ENCODE measurements at places on chromosomes 16 and 17.

- ATAC-seq = no peak
Measured at GRCh38 chr17:602436-602835, 112.2 kb downstream of the VPS53 start.

GRCh38 chr16:8853611-8854010 is 15.2 kb downstream of the CARHSP1 start:
- ATAC-seq = no peak

GRCh38 chr17:40841246-40841645 is 18.8 kb upstream of the KRT10 start:
- ATAC-seq = no peak

- ATAC-seq = no peak
Measured at GRCh38 chr16:12971241-12971640, 69.8 kb downstream of the SHISA9 start.

- ATAC-seq = no peak
Measured at GRCh38 chr17:7048968-7049367, 5.1 kb upstream of the SLC16A11 start.

DNA sequence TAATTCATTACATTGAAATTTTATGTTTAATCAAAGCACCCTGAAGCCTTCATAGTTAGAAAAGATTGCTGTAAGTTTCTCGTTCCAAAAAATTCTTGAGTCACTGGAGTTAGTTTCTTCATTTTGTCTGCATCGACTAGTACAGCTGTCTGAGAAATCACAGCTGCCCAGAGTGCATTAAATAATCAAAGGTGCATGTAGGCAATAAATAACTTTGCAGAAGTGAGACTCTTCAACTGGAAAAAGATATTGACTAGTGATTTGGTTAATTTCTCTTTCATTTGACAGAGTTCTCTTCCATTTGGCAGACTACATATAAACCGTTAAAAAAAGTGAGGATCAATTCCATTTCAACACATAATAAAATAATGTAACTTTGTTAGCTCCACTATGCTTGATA is 234.0 kb downstream of the CNTNAP4 start:
- ATAC-seq = no peak

- ATAC-seq = no peak
Measured at GRCh38 chr16:69451166-69451565, 26.7 kb downstream of the CYB5B start.

DNA sequence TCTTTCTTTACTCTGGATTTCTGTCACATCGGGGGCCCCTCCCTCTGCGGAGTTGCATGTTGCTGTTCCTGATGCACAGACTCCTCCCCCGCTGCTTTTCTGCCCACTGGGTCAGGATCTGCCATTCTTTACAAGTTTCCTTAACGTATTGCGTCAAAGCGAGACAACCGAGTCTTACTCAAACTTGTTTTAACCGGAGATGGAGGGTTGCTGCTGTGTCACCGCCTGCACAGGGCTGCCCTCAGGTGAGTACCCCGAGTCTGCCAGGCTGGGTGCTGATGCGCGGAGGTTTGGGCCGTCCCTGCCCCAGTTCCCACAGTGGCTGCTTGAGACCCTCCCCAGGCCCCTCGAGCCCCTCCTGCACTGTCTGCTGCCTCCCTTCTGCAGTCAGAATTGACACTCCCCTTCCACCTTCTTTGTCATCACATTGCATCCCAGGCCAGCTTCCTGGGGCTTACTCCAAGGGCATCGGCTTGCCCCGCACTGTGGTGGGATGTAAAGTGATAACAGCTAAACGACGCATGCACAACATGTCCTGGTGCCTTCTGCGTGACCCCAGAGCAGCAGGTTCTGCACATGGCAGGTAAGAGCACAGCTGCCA is 19.3 kb downstream of the CARHSP1 start:
- ATAC-seq = peak; percentile 18

- ATAC-seq = peak; percentile 94
Measured at GRCh38 chr16:85220125-85220839, 108.0 kb upstream of the CIBAR2 start.

- no peak for ATAC-seq
Measured at GRCh38 chr16:29806099-29806579, at the start of gene MAZ. MAZ (plus strand) TSS chr16:29806529; CDS start chr16:29806702, 173 bp downstream.

DNA sequence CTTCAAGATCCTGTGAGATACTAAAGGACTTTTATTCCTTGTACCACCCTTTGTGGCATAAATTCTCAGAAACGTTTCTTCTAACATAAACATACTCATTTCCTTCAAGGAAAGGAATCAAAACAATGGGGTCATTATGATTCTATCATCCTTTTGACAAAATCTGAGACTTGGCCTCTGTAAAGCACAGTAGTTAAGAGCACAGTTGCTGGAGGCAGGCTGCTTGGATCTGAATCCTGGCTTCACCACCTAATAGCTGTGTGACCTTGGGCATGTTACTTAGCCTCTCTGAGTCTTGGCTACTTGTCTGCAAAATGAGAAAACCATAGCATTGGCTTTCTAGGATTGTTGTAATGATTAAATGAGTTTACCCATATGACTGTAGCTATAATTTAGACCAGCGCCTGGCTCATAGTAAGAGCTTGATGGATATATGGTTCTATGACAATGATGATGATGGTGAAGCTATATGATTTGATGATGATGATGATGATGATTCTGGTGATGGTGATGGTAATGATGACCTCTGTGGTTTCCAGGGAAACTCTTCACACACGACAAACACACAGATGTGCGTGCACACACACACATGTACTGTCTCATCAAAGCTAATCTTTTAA is 6.1 kb upstream of the KRT31 start:
- ATAC-seq = no peak

DNA sequence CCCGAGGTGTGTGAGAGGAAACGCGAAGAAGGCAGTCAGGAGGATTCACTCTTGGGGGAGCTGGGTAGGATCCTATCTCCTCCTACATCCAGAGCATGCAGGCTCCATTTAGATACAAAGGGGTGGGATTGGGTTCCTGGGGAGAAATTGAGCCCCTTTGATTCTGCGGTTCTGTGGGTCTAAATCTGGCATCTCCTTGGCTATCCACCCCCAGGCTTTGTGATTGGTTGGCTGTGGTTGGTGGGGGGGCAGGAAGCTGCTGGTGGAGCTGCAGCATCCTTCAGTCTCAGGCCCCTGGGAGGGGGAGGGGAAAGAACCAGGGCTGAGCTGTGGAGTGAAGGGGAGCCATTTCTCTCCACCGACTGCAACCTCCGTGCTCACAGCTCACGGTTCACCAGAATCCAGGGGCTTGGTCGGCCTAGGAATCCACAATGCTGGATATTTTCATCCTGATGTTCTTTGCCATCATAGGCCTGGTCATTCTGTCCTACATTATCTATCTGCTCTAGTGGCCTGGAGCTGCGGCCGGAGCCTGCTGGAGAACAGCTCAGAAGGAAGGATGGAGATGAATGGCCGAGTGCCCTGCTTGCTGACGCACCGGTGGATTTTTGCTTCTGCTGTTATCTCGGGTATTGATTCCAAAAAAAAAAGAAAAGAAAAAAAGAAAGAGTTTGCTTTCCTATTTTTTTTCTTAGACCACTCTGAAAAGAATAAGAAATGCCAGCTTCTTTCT is at the start of gene LASP1NB:
TSS of gene LASP1NB (plus strand) at position 352 of the 733 bp plus-strand sequence.
- ATAC-seq = peak; percentile 81

- no peak for ATAC-seq
Measured at GRCh38 chr16:86258713-86259112, 251.6 kb upstream of the FOXF1 start.

DNA sequence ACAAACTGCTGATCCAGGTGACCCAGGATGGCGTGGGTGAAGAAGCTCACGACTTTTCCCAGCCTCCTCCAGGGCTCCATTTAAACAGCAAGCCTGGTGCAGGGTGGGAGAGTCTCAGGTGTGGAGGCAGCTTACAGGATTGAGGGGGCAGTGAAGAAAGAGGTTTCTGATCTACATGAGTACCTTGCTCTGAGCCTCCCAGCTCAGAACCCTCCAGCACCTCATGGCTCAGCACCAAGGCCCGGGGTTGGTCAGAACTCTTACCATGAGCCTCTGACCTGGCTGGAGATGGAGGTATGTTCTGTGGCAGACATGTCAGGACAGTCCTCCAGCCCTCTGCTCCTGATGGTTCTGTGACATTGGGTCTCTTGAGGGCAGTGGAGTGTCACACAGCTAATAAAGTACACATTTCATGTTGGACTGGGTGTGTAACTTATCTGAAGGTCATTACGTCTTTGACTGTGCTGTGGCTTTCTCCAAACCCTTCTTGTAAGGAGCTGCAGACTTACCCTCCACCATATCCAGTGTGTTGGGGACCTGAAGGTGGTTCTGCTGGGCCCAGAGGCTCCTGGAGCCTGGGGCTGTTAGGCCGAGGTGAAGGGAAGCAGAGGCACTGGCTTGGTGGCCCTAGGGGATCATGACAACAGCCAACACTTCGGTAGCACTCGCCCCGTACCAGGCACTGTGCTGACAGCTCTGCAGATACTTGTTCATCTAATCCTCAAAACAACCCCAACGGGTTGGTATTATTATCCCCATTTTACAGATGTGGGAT is 3.8 kb upstream of the DCAF7 start:
- no peak for ATAC-seq

DNA sequence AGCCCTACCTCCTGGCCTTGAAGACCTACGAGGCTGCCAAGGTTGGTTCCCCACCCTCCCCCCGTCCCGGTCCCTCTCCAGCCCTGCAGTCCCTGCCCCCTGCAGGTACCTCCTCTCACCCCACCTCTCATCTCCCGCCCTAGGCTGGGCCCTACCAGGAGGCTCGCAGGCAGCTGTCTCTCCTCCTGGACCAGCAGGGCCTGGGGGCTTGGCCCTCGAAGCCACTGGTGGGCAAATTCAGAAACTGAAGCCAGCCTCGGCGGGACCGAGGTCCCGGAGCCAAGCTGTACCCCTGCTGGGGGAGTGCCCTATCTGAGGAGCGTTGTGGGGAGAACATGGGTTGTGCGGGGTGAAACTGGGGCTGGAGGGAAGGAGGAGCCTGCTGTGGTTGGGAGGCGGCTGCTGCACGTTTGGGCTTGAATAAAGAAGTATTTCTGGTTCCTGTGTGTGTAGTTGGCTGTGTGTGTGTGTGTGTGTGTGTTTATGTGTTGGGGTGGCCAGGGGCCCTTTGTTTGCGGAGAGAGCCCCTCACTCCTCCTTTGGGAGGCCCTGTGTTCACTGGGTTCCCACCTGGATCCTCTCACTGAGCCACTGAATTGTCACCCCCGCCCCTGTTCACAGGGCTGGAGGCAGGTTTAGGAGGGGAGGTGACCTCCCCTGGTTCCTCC is 5.9 kb downstream of the ADAD2 start:
- ATAC-seq = no peak

- ATAC-seq = no peak
Measured at GRCh38 chr17:8952191-8952590, 13.3 kb downstream of the PIK3R5 start.

GRCh38 chr16:21083729-21084268 is 66.8 kb downstream of the DNAH3 start:
- ATAC-seq = peak; percentile 97

DNA sequence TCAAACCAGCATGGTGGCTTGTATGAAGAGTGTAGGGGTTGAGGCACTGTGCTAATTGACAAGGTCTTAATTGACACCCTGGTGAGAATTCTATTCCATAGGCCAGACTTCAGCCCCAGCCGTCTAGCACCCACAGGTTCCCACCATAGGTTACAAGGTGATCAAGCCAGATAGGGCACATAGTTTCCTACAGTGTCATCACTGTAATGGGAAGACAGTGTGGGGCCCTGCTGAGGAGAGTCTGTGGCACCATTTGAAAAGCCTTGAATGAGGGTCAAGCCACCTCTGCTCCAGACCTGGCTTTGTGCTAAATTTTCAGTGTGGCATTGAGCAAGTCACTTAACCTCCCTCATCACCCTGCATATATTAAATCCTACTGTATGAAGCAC is 36.2 kb downstream of the YPEL2 start:
- no peak for ATAC-seq

- no peak for ATAC-seq
Measured at GRCh38 chr16:80681436-80681835, 123.0 kb downstream of the CDYL2 start.

GRCh38 chr17:53278466-53278865 is 544.3 kb upstream of the KIF2B start:
- no peak for ATAC-seq

- no peak for ATAC-seq
Measured at GRCh38 chr17:49747632-49748031, 16.3 kb downstream of the FAM117A start.

DNA sequence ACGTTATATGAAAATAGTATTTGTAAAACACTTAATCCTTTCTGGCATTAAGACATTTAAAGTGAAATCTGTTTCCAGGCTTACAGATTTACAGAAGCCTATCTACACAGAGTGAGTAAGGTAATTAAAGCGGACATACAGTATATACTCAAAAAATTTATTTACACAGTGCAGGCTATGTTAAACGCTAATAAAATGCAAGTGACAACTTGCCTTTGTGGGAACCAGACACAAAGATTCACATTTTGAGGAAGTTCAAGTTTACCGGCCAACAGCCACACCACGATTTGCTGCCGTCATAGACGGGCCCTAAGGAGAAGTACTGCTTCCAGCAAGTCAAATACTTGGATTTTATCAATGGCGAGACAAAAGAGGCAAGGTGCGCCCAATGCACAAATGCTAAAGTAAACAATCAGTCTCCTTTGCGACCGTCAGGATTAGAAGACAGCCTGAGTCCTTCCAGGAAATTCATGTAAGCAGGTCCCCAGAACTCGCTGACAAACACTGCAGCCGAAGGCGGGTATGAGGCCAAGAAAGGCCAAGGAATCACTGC is 801 bp downstream of the VPS35 start:
- no peak for ATAC-seq

- ATAC-seq = no peak
Measured at GRCh38 chr16:22664132-22664531, 149.8 kb upstream of the HS3ST2 start.

DNA sequence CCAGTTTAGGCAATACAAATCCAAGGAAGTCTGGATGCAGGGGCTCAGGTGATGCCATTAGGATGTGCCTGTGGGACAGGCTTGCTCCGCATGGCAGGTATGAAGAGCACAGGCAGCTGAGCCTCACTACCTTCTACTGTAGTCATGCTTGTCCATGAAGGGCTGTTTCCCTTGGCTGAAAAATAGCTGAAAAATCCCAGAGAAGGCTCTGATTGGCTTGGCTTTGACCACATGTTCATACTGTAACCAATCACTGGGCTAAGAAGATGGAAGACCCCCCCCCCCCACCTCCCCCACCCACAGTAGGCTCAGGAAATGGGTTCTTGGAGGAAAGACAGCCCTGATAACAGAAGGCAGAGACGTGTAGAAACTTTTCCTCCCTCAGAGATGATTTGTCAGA is 66.5 kb upstream of the LGALS9 start:
- ATAC-seq = no peak

- no peak for ATAC-seq
Measured at GRCh38 chr16:30722916-30723315, 23.9 kb downstream of the SRCAP start.

DNA sequence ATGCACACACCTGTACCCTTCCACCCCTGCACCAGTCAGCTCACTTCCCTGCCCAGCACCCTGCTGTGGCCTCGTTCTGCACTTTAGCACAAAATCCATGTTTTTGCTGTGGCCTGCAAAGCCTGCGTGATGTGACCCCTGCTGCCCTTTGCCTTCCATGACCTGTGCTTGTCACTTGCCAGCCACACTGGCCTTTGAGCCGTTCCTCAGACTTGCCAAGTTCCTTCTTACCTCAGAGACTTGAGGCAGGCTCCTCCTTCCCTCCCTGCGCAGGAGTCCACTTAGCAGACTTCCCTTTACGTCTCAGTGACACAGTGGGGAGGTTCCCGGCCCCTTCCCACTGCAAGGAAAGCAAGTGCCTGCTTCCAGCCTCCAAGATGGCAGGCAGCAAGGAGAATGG is 134.7 kb downstream of the SNX29 start:
- ATAC-seq = no peak

All from SK-N-SH treated with all-trans-retinoic acid at 6 μM for 48 hours (cell line).